ENCODE measurements at places on chromosomes 6 and 20.

- DNase-seq, result no peak
These were observed 40.0 kb downstream of the MYLIP start for GRCh38 chr6:16168858-16169257.

GRCh38 chr20:21781446-21782075 lies 76.1 kb downstream of the PAX1 start:
- no peak for DNase-seq

GRCh38 chr20:13744352-13744751 lies 40.4 kb downstream of the ESF1 start:
- no peak for DNase-seq

GRCh38 chr20:36126836-36127527 lies 27.6 kb upstream of the EPB41L1 start:
- DNase-seq, result no peak

DNA sequence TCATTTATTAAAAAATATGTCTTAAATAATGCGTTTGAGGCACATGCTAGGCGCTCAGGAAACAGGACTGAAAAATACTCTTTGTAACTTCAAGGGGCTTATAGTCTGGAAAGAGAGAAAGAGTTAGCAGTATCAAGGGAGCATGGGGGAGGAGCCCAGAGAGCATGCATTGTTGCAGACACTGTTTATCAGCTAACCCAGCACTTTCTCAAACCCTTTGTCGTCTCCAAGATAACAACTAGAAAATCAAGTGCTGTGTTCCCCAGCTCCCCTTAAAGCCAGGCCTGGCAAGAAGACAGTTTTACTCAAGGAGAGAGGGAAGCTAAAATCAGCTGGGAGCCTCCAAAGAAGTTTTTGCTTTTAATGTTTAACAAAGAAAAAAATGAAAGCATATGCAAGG lies 98.4 kb downstream of the PERP start:
- no peak for DNase-seq

DNA sequence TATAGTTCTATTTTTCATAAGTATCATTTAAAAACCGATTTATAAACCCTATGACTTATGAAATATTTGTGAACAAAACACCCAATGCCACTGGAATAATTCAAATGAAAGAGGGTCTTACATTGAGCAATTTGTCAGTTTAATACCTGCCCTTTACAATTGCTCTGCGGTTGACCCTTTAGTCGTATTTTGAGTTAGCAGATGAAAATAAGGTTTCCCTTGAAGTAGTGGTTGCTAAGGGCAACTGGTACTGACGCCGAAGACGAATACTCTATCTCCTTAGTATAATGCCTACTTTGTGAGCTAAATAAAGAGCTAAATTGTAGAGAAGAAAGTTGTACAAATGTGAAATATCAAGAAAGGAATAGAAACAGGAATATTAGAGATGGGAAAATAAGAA lies 69.4 kb downstream of the KCNQ5 start:
- DNase-seq, result no peak

GRCh38 chr6:12386816-12387215 lies 96.7 kb downstream of the EDN1 start:
- no peak for DNase-seq

DNA sequence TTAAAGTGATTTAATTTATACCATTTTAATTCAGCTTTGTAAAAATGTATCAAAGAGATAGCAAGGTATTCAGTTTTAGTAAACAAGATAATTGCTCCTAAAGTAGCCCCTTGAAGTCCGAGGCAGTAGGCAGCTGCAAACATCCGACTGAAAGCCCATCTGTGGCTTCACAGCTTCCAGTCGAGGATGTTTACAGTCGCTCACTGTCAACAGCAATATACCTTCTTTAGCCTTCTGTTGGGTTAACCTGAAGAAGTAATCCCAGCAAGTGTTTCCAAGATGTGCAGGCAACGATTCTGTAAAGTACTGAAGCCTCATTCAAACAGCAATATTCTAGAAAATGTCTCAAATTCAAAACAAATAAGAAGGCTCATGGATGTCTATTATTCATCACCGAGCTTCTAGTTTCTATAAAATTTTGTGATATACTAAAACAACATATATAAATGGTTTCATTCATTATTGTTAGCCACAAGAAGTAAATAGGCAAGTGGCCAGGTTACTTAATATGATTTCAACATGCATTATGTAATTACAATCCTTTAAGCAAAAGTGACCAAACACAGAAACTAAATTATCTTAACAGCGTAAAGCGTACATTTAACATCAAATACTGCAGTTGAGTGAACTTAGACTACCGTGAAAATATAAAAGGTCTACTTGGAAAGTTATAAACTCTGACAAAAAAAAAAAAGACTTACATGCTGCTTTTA lies 115.0 kb downstream of the OGFRL1 start:
- no peak for DNase-seq

- DNase-seq, result no peak
These were observed 2.4 kb downstream of the B3GALT4 start for GRCh38 chr6:33279257-33279695.

GRCh38 chr6:35036828-35037663 lies 104.1 kb downstream of the TCP11 start:
- no peak for DNase-seq

DNA sequence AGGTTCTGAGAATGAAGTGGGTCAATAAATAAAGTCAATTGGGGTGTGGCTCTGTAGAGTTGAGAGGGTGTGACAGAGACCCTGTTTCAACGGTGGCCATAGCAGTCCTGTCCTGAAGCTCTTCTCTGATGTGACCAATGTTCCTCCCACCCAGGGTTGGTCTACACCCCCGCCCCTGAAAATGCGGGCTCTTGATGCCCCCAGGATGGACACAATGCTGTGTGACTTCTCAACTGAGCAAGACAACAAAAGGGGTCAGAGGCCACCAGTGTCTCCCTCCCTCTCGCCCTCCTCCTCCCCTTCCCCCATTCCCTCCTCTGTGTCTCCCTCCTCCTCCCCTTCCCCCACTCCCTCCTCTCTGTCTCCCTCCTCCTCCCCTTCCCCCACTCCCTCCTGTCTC lies 41.7 kb upstream of the NXT1 start:
- DNase-seq, result no peak

DNA sequence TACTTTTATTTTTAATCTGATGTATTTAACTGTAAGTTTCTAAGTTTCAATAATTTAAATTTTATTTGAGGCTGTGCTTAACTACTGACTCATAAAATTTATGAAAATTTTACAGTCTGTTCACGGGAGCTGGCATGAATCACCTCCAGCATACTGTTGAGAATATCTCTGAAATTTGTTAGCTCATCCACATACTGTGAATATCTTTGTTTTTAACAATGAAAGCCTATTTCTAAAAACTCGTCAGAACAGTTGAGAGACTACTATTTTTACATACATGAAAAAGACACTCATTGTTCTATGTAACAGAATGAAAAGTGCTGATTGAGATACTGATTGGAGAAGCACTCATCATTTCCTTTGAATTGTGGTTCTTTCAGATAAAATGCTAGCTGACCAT lies 749.3 kb downstream of the TENT5A start:
- DNase-seq, result no peak

- DNase-seq, result no peak
These were observed 3.5 kb downstream of the ZFAND3 start for GRCh38 chr6:37822851-37823682.

DNA sequence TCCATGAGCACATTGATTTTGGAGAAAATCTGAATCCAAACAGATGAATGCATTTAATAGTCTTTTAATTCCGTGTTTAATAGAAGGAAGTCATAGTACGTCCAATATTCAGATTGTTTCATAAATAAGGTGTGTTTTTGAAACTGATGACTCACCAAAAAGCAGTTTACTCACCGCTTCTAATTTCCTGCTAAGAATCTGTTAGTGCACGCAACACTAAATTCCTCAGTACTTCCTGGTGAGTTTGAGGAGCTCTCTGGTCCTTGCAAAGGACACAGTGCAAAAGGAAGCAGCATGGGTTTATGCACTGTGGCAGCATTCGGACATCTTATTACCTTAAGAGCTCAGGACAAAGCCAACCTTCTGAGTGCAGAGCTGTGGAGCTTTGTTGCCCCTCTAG lies 2.3 kb upstream of the ADGRF1 start:
- DNase-seq, result no peak

GRCh38 chr6:56517155-56517745 lies 125.4 kb downstream of the DST start:
- no peak for DNase-seq

GRCh38 chr6:102549221-102549874 lies 1155.8 kb downstream of the GRIK2 start:
- no peak for DNase-seq

GRCh38 chr20:44087051-44087856 lies 99.7 kb downstream of the JPH2 start:
- no peak for DNase-seq

GRCh38 chr6:13327691-13328075 lies 654 bp downstream of the TBC1D7 start:
- no peak for DNase-seq

GRCh38 chr6:92723390-92723931 lies 695.9 kb downstream of the EPHA7 start:
- DNase-seq, result no peak

DNA sequence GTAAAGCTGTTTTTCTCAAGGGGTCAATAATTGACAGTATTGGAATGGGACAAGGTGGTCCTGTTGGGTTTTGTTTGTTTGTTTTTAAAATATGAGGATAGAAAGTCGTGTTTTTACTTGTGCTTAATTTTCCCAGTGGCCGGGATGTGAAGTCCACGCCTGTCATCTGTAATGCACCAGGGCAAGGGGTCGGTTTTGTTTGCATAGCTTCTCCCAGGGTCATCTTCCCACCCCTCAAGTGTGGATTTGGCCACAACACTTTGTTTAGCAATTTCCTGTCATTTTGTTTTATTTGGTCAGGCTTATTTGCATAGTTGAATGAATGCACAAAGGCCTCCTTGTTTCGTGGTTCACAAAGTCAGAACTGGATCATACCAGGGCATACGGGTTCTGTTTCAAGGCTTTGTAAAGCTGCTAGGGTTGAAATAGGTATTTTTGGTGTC lies 29.8 kb downstream of the SYNJ2 start:
- no peak for DNase-seq

- DNase-seq, result no peak
These were observed 64.1 kb downstream of the NRN1 start for GRCh38 chr6:5942591-5942990.

DNA sequence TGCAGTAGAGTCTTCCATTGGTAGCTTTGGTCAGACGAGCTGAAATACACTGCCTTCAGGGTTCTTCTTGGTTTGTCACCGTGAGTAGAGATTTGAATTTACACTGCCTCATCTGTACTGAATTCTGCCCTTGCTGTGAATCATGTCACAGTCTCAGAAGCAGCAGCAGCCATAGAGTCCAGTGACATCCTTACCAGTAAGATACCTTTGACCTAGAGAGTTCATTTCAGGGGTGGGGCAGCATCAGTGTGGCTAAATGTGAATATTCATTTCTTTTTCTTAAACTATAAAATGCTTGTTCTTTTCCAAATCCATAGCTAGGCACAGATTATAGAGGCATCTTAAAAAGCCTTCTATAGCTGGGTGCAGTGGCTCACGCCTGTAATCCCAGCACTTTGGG lies 150.8 kb upstream of the AKAP12 start:
- no peak for DNase-seq

DNA sequence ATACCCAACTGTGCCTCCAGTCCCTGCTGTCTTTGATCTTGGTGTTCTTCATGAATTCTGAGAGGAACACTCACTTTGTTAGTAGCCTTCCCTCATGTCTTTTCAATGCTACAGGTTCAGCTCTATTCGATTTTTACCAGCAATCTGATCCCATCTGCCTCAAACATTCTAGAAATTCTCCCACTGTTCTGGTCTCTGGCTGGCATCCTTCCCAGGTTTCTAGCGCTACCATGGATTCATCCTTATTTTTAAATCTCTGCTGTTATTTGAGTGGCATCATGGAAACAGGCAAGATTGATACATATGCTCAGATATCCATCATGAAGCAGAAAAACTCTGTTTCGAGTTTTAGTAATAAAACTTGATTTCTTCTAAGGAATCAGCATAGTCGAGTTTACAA lies 94.8 kb downstream of the GRM1 start:
- no peak for DNase-seq

GRCh38 chr6:111211411-111212030 lies 124.2 kb downstream of the SLC16A10 start:
- no peak for DNase-seq

- DNase-seq, result no peak
These were observed at the start of gene FRMD1 for GRCh38 chr6:168078943-168079405. TSS of gene FRMD1 (minus strand) at chr6:168079212. CDS start at chr6:168079094, 118 bp downstream.

DNA sequence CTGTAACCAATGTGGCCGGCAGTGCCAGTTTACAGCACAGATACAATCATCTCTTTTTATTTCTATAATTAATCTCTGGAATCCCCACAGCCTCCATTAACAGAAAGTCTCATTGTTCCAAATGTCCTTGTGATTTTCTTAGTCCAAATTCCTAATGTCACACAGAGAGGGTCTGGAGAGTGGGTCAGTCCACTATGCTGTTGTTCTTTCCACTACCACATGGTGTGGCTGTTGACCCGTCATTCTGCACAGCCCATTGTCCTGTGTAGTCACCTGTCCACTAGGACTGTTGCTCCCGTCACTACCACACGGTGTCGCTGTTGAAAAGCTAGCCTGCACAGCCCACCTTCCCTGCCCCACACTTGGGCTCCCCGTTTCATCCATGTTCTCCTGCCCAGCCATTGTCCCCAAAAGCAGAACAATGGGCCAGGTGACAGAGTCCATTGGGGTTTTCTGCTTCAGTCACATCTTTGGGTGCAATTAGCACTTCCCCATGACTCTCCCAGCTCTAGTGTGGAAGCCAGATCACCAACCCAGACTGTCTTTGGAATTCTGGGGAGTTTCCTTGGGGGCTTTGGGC lies 8.6 kb upstream of the LBP start:
- DNase-seq, result no peak

DNA sequence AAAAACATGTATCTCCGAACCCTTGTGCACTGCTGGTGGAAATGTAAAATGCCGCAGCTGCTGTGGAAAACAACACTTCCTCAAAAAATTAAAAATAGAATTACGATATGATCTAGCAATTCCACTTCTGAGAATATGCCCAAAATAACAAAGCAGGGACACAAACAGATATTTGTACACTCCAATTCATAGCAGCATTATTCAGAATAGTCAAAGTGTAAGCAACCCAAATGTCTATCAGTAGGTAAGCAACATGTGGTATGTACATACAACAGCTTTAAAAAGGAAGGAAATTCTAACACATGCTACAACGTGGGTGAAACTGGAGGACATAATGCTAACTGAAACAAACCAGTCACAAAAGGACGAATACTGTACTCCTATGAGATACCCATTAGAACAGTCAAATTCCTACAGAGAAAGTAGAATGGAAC lies 5.7 kb upstream of the RAB5IF start:
- no peak for DNase-seq

DNA sequence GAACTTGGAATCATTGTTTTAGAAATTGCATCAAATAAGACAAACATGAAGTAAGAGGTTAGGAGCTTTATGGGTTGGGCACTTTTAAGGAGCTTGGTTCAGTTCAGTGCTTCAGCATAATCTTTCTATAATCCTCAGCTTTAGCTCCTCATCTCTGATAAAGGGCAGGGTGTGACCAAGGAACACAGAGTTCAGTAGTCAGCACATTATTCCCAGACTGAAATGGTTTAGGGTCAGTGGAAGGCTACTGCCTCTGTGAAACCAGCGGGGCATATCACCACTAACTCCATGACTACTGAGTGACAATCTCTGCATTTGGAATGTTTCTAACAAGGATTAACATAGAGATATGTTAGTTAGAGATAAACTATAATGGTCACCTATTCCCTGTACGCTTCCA lies 36.9 kb downstream of the CRYBG1 start:
- no peak for DNase-seq

Measured in NCI-H187 (cell line).